HS-5 (cell line): ENCODE measurements at places on chromosomes 11 and 22.

GRCh38 chr22:20520093-20520511 lies 12.7 kb downstream of the MED15 start:
- no peak for DNase-seq

DNA sequence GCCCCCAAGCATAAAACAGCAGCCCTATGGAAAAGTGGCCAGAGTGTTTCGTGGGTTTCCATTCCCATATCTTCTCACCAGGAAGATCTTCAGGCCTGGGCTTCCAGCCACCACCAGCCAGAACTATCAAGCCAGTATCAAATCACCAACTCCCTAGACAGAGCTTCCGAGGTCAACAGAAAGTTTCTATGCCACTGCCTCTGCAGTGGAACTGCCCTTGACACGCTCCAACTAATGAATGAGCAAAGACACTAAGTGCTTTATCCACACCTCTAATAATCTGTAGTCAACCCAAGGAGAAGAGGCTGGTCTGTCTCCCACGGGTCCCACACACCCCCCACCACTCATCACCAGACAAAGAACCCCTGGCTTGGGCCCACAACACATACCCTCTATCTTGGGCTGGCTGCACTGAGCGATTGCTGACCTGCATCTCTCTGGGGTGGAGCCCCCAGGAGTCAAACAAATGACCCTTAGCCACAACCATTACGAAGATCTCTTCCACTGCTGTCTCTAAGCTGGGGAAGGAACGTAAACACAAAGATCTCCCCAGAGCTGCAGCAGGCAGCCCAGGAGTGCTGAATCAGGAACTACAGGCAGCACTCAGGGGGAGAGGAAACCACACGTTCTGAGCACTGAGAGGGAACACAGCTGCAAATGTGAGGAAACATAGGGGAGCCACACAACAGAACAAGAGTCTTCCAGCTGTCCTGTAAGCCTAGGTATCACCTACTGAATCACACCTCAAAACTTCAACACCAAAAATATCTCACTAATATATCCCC lies 9.7 kb downstream of the OR5AN1 start:
- DNase-seq, result no peak

DNA sequence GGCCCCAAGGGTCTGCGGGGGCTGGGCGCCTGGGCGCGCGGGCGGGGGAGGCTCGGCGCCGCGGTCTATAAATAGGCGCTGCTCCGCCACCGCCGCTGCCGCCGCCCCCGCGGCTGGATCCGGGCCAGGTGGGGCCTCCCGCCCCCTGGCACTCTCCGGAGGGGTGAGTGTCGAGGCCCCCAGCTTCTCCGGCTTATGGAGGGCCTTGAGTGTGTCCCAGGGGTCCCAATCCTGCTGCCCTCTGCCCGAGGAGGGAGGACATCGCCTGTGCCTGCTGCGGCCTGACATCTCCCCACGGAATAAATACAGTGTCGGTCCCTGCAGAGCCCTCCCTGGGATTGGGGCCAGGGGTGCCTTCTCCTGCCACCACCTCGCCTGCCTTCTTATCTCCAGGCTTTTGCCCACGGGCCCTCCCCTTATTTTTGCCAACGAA lies 4.3 kb upstream of the GP1BB start:
- no peak for DNase-seq

GRCh38 chr22:23478175-23478574 lies 101.9 kb downstream of the IGLL1 start:
- DNase-seq, result no peak
